ENCODE measurements at places on chromosomes 2 and 18.
A peak's percentile ranks its signal among the peaks of the same experiment; 100 is the strongest.

DNA sequence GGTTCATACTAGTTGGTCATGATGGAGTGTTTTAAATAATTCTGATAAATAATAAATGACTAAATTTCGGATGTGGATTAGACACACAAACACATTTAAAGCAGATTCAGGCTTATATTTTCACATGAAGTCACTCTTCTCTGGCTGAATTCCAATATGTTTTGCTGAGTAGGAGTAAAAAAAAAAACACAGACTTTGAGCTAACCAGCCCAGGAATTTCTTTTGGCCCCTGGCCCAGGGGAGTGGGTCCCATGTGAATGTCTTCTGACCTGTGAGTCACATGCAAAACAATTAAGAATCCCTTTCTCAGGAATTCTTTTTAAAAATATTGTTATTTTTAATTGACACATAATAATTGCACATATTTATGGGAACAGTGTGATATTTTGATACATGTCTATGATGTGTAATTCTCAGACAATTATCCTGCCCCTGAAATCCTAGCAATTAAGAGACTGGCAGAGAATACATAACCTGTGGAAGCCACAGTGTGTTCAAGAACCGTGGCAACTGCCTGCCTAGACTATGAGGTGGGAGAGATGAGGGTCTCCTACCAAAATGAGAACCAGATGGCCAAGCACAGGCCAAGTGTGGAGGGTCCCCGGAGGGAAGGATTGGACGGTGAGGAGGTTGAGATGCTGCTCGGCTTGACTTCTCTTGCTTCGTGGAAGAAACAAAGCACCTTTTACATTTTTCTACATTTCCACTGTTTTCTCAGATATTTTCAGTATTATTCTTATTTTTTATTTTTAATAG, 236.4 kb downstream of the PIEZO2 start:
- DNase-seq = no peak

DNA sequence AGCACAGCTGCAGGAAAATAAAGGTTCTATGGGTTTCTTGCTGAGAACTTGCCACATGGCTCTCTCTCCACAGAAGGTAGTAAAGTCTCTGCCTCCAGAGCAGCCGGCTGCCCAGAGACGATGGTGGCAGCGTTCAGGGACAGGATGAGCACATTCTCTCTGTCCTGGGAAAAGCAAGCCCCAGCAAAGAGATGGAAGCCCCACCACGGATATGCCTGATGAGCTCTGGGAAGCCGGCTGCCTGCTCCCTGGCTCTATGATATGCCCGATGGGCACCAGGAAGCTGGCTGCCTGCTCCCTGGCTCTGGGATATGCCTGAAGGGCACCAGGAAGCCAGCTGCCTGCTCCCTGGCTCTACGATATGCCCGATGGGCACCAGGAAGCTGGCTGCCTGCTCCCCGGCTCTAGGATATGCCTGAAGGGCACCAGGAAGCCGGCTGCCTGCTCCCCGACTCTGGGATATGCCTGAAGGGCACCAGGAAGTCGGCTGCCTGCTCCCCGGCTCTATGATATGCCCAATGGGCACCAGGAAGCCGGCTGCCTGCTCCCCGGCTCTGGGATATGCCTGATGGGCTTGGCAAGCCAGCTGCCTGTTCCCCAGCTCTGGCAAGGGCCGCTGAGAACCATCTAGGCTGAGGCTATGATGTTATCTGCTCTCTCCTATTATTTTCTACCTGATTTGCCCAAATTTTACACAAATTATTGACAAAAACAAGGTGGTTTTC, 21.5 kb upstream of the SNTG2 start:
- no peak for DNase-seq

DNA sequence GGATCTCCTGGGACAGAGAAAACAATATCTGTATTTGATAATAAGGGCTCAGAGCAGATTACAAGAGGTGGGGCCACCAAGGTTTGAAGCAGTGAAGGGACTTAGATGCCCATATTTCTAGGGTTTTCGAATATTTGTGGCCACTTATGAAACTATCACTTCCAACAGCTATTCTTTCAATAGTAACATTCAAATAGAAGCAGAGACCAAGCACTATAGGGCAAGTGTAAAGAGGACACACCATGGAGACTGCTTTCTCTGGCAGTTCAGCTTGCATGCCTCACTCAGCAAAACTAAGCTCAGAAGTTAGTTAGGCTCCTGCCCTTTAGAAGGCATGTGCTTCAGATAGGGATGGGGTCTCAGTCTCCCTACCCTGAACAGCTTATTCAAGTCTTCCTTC, 10.3 kb downstream of the PSTPIP2 start:
- DNase-seq = no peak

- DNase-seq = no peak
These were observed at the start of gene MOGAT1 for GRCh38 chr2:222671259-222672067. TSS of gene MOGAT1 (plus strand) at chr2:222671658. CDS start at chr2:222671786, 128 bp downstream.

DNA sequence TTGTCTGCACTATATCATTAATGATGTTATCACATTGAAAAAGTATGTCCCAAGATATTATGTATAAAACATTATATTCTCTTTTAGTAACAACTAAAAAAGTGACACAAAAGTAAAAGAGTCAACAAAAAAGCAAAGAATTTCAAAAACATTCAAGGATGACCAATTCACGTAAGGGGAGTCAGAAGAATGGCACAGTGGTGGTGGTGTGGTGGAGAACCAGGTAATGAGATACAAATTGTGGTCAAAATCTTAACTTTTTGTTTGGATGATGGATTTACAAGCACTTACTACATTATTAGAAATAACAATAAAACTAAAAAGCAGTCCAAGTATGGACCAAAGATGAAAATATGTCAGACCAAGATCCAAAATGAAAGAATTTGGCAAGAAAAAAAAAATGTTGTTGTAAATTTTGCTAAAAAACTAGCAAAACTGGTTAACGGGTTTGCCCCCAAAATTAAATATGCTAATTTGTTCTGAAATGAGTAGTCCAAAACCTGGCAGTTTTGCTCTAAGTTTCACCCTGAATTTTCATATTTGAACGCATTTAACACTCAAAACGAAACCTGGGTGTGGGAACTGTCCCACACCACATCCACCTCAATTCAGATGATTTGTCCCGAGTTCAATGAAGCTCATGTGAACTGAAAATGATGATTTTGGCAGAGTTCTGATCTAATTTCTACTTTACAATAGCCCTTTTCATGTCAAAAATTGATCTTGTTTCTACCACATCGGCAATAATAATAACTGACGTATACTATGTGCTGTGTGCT, 135.8 kb downstream of the IKZF2 start:
- DNase-seq = no peak

GRCh38 chr18:7514796-7515440, 52.2 kb upstream of the PTPRM start:
- DNase-seq = no peak

DNA sequence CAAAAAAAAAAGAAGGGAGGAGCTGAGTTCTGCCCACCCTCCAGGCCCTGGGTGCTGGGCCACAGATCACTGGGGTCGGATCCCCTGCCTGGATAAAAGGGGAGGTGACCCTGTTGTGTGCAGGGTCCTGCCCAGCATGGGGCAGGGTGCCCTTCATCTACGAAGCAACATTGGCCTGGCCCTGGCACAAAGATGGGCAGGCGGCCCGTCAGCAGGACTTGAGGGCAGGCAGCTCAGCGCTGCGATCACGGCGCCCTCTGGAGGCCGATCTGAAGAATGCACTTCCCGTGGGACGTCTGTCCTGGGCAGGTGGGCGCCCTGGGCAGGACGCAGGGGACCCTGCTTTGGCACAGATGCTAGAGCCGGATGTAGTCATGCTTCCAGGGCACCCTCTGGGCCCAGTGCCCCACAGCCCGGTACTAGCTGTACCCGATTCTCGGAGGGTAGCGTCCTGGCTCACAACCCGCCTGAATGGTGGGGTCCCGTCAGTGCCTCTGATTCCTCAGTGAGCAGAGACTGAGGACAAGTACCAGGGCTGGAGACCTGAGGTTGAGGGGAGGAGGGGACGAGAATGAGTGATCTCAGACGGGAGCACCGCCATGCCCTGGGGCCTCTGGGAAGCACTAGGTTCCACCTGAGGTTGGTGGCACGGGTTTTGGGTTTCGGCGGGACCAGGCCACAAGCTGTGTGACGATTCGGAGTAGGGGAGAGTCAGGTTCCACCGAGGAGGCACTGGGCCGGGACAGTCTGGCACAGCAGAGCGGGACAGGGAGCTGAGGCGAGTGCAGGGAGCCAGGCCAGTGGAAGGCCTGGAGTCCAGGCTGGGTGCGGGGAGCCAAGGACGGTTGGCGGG, 18.0 kb downstream of the ARID5A start:
- peak; percentile 34 for DNase-seq

DNA sequence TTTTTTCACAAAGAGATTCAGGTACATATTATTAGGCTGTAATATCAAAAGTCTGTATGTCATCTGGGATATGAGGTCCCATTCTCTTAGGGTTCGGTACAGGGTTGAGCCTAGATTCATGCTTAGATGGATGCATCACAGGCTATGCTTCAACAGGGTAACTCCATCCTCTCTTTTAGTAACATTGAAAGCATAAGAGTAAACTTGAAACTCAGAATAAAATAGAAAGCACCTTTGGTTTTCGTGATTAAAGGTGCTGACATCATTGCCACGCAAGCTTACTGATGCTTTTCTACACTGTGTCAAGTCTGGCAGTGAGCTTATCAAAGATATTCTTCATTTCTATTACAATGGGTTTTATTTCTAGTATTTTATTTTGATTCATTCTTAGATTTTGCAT, 419.1 kb upstream of the DSEL start:
- DNase-seq = no peak

Measured in stimulated activated CD4-positive, alpha-beta T cell treated with anti-CD3 and anti-CD28 coated beads, Interleukin-1b, Interleukin-23, amount 100 ng/mL, for 1 hour (primary cell).